Activated T-cell treated with anti-CD3 and anti-CD28 coated beads for 4 hours (primary cell): ENCODE measurements at places on chromosomes 13 and 19.
A peak's percentile ranks its signal among the peaks of the same experiment; 100 is the strongest.

- no peak for DNase-seq
Measured at GRCh38 chr13:111476197-111476596, 155.8 kb downstream of the TEX29 start.

DNA sequence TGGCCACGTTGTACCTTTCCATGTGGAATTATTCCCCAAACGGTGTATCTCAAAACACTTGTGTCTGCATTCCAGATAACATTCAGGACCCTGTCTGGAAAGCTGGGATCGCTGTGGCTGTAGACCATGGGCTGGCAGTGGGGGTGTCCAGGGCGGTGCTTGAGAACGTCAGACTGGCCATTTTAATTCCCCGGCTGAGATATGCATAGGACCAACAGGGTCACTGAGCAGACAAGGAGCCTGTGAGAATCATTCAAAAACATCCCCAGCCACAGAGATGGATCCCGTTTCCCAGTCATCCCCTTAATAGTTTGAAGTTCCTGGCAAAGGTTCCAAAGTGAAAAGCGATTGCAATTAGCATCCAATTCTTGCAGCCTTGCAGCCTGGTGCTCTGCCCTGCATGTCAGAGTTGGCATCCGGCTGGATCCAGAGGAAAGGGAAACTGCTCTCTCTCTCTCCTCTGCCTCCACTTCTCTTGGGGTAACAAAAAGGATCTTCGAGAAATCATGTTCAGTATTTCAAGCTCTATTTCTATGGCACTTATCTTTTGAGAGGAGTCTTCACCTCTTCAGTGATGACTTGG is 41.6 kb downstream of the IFT88 start:
- DNase-seq = no peak

- no peak for DNase-seq
Measured at GRCh38 chr19:46530636-46531035, 35.0 kb upstream of the PNMA8B start.

- DNase-seq = no peak
Measured at GRCh38 chr19:12825254-12826131, 8.9 kb downstream of the RTBDN start.

DNA sequence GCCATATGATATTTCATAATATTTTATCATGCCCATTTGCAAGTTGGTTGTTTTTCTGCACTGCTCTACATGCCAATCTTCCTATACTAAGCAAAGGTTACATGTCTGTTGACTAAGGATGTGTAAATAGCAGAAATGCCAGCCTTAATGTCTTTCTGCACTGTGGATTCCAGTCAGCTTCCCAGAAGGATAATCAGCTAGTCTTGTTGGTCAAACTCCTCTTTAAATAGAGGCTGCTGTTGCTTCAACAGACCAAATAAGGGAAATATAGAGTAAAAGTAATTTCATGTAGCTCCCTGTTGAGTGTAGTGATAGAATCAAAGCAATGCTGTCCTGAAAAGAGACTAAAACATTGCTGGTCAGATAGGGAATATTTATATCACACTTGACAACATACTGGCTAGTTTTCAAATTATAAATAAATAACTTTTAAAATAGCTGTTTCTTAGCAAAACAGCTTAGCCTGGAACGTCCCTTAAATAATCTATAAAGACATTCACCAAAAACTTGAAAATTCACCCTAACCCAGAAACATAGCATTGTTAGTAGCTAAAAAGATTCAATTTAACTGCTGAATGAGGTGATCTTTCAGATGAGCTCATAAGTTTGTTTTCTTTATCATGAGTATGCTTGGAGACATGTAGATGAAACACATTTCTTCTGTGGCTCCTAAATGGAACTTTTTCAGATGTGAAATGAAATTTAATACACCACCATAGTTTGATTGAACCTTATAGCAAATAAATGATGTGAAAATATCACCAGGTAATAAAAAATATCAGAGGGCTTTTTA is 56.6 kb downstream of the FRY start:
- DNase-seq = no peak

DNA sequence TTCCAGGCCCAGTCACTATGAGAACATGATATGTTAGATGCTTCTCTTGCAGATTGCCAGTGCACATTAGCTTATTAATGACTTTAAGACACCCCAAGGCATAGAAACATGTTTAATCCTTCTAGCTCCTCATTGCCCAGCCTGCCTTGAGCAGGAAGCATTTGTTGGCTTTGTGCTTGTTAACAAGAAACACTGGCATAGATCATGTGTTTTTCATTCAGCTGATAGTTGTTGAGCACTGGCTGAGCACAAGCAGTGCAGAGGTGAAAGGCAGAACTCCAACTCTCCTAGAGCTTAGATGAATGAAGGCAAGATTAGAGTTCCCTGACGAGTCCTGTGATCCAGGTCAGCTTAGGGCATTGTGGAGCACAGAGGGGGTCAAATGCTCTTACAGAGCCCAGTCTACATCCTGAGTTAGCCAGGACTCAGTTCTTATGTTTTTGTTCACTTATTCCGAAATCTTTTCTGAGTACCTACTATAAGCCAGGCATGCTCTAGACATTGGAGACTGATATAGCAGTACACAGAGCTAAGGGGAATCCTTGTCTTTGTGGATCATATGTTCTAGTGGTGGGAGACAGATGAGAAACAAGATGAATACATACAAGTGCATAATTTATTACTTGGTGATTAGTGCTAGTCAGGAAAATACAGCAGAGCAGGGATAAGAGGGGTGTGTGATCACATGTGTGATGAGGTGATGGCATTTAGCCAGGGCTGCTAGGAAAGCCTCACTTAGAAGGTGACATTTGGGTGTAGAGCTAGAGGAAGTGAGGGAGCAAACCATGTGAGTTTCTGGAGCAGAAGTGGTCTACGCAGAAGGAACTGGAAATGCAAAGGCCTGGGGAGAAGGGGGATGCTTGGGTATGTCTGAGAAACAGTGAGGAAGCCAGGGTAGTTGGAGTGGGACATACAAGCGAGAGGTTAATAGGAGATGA is 101.2 kb downstream of the WASF3 start:
- no peak for DNase-seq

DNA sequence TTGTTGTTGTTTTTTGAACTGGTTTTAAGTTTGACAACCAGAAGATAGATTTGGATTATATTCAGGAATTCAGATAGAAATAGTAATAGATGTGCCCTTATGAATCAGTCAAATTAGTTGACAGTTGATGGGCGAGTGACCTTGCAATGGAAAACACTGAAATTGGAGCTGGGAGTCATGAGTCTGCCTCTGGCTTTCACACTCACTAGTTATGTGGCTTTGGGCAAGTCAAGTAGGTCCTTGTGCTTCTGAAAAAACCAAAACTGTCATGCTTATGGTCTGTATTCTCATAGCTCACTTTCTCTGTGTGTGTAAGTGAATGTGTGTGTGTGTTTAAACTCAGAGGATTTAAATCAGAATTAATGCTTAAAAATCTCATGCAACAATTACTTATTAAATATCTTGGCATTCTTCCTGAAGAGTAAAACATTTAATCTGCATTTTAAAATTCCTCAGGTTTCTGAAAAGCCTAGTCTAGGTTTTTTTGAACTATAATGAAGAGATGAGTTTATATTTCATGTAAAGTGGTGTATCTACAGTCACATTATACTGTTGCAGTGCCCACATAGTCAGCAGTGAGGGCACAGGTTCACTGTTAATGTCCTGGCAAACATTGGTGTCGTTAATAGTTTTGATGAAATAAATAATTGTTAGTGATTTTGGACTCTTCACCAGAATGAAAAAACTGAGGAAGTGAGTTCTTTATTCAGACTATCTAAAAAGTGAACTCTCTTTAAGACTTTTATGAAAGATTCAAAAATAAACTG is 32.5 kb downstream of the UCHL3 start:
- no peak for DNase-seq

DNA sequence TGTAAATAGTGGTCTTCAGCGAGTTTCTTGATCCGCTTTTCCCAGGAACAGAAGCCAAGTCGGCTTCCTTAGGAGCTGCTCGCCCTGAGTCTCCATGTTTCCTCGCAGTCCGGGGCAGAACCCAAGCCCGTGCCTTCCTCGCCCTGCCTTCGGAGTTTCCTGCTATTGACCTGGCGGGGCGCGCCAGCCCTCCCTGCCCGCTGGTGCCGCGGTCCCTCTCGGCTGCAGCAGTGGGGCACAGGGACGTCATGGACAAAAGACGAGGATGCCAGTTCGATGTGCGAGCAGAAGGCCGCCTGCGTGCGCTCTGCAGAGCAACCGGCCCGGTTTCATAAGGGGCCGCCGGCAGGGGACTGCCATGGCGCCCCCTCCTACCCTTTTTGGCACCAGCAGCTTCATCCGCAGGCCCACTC is 156.6 kb downstream of the TM9SF2 start:
- no peak for DNase-seq

DNA sequence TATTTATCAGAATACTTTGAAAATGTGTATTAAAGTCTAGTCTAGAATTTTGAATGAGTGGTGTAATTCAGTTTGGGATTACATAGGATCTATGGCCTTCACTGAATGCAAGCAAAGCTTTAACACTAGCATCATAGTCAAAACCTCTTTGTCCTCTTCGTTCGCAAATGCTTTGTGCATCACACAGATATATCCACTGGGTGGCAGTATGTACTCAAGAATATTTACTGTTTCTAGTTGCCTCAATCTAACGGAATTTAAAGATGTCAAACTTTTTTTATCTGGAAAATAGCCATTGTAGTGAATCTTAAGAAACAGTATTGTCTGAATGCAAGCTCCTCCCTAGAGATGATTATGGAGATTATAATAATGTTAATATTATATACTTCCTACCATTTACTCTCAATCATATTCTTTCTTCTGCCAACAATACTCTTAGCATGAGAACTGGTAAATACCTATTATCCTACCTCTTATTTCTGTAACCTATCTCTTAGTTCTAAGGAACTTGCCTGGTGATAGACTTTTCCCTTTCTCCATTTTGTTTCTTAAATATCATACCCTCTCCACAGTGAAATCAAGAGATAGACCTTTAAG is 25.8 kb downstream of the LACC1 start:
- peak; percentile 25 for DNase-seq

DNA sequence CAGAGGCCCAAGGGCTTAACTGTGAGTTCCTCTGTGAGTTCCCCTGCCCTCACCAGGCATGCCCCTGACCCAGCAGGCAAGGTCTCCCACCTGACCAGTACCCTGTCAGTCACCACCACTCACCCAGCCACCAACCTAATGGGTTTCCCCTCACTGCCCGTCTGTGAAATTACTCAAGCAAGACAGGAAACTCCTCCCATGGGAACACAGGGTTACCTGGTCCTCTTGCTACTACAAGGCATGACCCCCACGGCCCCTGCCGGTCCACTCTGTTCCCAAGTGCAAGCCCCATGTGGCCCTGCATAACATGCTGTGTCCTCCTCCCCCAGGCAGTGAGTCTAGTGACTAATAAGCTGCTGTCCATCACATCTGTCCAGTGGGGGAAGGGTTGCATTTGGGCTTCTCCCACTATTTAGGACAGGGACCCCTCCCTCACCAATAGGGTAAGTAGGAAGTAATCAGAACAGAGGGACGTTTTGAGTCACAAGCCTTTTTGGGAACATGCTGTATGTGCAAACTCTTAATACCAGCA is 8.0 kb upstream of the DHRS12 start:
- no peak for DNase-seq

- DNase-seq = no peak
Measured at GRCh38 chr13:101178406-101178805, 237.9 kb downstream of the NALCN start.

GRCh38 chr13:105920370-105920769 is 615.1 kb downstream of the EFNB2 start:
- DNase-seq = no peak

GRCh38 chr13:33526718-33527117 is 241.2 kb upstream of the STARD13 start:
- DNase-seq = no peak

DNA sequence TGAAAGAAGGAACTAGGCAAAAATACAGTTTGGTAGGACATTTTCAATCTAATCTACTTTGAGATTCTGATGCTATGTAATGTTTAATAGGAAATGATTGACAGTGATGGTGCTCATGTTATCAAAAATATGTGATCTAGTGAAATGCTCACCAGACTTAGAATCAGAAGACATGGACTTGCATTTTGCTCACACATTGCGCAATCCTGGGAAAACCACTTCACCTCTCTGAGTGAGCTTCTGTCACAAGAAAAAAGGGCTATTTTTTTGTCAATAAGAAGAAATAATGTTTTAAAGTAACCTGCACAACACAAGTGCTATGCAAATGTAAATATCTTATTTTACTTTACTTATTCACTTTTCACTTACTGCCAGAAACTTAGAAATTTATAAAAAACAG is 380.9 kb upstream of the HTR2A start:
- DNase-seq = no peak

DNA sequence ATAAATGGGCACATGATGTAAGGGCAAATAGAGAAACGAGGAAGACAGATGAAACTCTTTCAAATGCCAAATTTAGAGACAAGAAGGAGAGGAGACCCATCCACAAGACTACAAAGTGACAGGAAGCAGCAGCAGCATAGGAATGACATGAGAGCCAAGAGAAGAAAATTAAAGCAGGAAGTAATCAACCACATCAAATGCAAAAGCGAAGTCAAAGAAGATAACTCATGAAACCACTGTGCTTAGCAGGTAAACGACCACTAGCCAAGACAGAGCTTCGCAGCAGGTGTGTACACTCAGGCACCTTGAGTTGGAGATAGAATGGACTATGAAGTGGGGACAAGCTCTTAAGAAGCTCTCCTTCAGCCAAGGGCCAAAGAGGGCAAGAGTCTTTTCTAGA is 64.1 kb downstream of the KLF12 start:
- no peak for DNase-seq

- no peak for DNase-seq
Measured at GRCh38 chr13:63085851-63086250, 1670.2 kb upstream of the PCDH20 start.

- DNase-seq = no peak
Measured at GRCh38 chr19:51721905-51722304, 1.9 kb downstream of the HAS1 start.
